ENCODE measurements at places on chromosomes 6 and 20.

DNA sequence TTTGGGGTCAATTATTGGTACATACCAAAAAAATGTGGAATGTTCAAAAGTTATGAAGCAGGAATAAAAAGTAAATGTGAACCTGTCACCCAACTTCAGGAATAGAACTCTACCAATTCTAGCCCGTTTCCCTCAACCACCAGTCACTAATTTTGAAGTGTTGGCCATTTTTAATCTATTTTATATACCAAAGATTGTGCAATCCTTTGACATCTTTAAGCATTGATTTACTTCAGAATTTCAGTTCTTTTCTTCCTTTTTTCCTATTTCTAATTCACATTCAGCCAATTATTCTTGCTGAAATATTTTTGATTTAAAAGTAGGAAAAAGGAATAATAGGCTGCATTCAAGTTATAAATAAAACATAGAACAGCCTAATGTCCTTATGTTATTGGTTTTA is 46.9 kb upstream of the SMIM28 start:
- no peak for DNase-seq

- no peak for DNase-seq
Measured at GRCh38 chr20:24328901-24329300, 140.5 kb upstream of the SYNDIG1 start.

DNA sequence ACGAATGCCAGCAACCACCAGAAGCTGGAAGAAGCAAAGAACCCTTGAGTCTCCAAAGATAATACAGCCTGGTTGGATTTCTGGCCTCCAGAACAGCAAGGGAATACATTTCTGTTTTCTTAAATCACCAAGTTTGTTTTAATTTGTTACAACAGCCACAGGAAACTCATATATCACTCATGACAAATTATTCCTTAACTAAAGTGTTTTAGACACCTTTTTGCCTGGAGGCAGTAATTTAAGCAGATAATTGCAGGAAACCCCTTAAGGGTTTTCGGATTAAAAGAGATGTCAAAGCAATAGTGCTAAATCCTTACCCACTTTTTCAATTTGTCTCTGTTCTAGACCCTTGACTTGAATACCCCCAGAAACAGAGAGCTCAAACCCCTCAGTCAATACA is 1050.0 kb downstream of the EPHA7 start:
- DNase-seq = no peak

DNA sequence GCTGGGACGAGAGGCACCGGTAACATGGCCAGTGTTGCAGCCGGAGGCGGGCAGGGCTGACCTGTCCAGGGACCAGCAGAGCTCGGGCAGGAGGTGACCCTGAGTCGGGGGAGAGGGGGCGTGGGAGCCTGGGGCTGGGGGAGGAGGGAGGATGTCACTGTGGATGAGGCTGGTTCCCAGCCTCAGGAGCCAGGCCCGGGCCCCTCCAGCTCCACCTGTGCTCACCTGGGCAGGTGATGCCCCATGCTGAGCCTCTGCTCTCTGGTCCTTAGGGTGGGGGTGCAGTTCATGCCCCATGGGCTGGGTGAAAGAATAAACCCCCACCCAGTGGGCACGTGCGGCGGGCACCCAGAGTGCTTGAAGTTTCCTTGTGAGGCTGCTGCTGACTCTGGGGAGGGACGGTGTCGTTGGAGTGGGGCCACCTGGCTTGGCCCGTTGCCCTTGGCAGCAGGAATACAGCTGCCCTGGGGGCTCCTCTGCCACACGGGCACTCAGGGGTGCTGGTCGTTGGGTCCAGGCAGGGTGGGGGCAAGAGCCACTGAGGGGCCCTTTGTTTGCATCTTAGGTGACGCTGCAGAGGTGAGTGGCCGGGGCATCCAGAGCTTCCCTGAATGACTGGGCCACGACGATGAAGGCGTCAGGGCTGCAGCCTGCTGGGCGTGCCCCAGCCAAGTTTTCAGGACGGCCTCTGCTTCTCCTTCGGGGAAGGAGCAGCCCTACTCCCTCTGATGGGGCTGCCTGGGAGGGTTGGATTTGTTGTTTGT is 24.7 kb upstream of the BHLHE23 start:
- no peak for DNase-seq

DNA sequence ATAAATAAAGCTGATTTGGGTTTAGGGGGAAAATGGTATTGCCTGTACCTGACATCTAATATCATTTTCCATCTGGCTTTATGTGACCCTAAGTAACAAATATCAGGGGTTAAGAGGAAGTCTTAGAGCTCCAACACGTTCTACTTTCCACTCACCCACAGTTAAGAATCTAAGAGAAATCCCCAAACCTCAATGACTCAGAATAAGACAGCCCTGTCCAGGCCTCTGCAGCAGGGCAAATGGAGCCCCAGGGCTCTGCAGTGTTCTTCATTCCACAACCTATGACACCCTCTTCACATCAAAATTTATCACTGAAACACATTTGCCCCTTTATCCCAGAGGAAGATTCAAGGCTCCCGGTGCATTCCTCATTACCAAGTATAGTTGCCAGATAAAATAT is 20.3 kb upstream of the TENT5A start:
- no peak for DNase-seq

- no peak for DNase-seq
Measured at GRCh38 chr6:23531666-23532065, 594.3 kb upstream of the NRSN1 start.

DNA sequence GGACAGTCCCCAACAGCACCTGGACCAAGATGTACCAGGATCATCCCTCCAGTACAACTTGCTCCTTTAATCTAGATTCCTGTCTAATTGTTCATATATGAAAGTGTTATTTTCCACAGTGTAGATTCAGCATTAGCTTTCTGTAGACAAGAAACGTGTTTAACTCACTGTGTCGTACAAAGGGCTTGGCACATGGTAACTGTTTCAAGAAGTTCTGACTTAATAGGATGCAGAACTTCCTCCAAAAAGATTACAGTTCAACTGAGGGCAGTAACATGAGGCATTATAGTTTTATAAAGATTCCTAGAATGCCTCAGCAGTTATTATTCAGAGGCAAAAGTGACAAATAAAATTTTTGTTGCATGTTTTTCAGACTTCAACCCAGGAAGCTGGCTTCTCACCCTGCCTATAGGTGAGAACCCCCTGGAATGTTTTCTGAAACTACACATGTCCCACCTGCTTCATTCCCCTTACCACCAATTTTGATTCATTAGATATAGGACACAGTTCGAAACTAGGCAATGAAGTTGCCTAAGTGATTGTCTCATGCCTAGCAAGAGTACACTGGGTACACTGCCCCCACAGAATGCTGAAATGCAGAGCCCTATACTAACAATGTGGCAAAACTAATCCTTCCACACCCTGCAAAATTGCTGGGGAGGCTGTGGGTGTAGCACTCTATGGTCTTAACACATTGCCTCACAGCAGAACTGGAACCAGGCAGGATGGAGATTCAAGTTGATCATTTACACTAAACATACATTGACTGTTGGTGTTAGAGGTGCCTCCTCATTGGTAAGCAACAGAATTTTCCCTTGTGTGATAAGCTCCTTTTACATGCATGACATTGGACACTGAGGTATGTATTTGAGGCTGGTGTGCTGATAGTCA is 22.6 kb upstream of the SH3BGRL2 start:
- DNase-seq = no peak

- no peak for DNase-seq
Measured at GRCh38 chr6:68400396-68400795, 234.7 kb upstream of the ADGRB3 start.

- no peak for DNase-seq
Measured at GRCh38 chr6:4242601-4243000, 107.2 kb upstream of the ECI2 start.

GRCh38 chr6:85416766-85417165 is 33.1 kb upstream of the NT5E start:
- DNase-seq = no peak

- peak; percentile 37 for DNase-seq
Measured at GRCh38 chr6:27505209-27506027, 32.5 kb upstream of the ZNF184 start.

DNA sequence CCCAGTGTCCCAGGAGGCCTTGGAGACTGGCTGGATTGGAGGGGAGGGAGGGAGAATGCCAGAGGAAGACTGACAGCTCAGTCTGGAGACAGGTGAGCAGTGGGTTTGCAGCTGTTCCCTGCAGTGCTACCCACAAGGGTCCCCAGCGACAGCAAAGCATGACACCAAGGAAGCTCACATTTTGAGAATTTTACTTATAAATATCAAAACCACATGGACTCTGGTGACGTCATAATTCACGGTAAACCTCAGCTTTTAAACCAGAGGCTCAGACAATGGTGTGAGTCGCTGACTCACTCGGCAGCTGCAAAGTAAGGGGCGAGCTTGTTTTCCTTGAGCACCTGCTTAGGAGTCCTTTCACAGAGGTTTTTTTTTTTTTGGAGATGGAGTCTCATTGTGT is 65.2 kb downstream of the THBS2 start:
- DNase-seq = no peak

DNA sequence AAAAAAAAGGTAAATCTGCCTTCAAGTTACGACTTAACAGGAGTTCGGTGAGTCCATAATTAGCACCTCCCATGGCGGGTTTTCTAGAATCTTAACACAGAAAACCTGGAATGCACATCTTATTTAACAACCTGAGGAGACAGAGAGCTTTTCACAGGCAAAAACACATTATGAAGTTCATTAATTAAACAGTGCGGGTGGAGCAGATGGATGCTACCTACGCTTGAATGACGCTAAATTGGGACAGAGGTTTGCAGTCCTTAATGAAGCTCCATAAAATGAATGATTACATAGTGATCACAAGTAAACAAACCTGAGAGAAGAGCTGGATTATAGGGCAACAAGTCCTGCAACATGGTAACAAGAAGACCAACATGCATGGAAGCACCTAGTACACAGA is 81.0 kb downstream of the INSM1 start:
- DNase-seq = no peak

DNA sequence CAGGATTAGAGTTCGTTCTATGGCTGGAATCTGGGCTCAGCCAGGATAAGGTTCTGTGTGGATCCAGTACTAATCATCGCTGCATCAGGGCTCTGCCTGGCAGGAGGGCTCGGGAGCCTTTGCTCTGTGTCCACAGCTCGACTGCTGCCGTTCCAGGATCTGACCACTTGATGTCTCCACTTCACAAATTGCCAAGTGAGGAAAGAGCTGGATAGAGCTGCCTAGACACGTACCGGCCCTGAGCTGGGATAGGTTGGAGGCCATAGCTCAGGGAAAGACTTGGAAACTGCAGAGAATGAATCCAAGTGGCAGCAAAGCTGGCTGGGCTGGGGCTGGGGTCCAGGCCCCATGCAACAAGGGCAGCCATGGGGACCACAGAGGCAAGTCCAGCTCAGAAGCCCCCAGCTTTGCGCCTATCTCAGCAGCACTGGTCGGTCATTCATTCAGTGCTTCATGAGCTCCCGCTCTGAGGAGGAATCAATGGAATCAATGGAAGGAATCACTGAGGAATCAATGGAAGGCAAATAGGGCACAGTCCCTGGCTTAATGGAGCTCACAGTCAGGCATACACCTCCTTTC is 38.0 kb upstream of the TOP1 start:
- DNase-seq = peak; percentile 72

DNA sequence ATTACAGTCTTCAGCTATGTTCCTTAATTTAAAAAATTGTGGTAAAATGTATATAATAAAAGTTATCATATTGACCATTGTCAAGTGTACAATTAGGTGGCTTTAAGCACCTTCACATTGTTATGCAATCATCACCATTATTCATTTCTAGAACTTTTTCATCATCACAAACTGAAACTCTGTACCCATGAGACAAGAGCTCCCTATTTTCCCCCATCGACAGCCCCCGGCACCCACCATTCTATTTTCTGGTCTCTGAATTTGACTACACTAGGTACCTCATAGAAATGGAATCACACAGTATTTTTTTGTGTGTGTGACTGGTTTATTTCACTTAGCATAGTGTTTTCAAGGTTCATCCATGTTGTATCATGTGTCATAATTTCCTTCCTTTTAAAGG is 39.7 kb upstream of the FYN start:
- no peak for DNase-seq

All from CD4-positive, alpha-beta T cell treated with Interleukin-15 for 4 hours (primary cell).